Stimulated activated CD4-positive, alpha-beta T cell treated with anti-CD3 and anti-CD28 coated beads, Interleukin-12 subunit alpha, Interleukin-12 subunit beta, amount 100 ng/mL, for 4 hours (primary cell): ENCODE measurements at places on chromosomes 3 and 15.

DNA sequence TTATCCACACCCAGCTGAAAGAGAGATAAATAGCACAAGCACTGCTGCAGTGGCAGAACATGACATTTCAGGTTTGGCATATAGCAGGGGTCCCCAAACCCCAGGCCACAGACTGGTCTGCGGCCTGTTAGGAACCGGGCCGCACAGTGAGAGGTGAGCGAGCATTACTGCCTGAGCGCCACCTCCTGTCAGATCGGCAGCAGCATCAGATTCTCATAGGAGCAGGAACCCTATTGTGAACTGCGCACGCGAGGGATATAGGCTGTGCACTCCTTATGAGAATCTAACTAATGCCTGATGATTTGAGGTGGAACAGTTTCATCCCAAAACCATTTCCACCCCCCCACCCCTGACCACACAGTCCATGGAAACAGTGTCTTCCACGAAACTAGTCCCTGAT is 54.6 kb downstream of the CCR4 start:
- no peak for DNase-seq

DNA sequence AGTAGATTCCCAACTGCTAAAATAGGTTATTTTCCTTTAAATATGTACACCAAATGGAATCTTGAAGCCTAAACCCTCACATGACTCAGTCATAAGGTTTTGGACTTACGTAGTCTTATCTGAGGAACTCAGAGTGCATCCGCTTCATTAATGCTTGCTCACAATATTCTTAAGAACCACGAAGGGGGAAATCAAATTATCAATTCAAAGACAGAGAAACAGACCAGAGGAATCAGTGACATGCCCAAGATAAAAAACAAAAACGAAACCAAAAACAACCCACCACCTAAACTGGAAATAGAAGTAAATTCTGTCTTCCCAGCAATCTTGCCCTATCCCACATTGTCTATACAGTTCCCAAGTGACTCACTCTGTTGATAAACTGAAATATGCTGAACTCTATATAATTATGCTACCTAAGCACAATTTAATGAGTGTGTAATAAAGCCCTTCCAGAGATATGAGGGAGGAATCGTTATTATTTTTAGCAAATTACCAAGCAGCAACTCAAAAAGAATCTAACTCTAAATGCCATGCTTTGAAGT is 135.4 kb upstream of the CBLB start:
- DNase-seq: no peak

- no peak for DNase-seq
These were observed 142.4 kb upstream of the TMC3 start for GRCh38 chr15:81516461-81516860.

GRCh38 chr3:8290611-8291010 is 211.0 kb upstream of the LMCD1 start:
- no peak for DNase-seq

- DNase-seq: no peak
These were observed 89.9 kb downstream of the ATP10A start for GRCh38 chr15:25773248-25773647.

GRCh38 chr15:80582816-80583423 is 112.2 kb upstream of the ABHD17C start:
- no peak for DNase-seq

GRCh38 chr15:49110158-49110944 is 45.0 kb downstream of the COPS2 start:
- DNase-seq: no peak

- DNase-seq: no peak
These were observed 6.7 kb downstream of the ARGFX start for GRCh38 chr3:121574449-121574848.

DNA sequence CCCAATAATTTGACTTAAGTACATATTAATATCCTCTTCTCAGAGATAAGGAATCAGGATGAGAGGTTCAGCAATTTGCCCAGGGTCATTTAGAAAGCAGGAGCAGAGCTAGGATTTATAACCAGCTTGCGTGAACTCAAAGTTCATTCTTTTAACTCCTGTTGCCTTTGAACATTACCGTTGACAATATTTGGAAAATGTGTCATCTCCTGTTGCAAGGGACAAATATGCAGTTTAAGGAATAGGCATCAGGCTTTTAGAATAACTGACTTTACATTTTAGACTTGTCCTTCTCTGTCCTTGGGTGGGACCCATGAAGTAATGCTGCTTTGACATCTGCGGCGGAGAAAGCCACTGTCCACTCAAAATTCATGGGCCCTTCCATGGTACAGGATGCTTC is 252.2 kb upstream of the RGMA start:
- DNase-seq: no peak
